ENCODE measurements at places on chromosomes 6 and 20. TPM values are rescaled to one million over a fixed set of nuclear protein-coding genes. Genes with fewer than 3 reads are reported as not detected.

Gene DEFB125
- total RNA-seq = not detected

Gene PNLDC1
- total RNA-seq = 0.11 TPM

Gene GPSM3
- 10.2 TPM for total RNA-seq

Gene GGTLC1
- not detected for total RNA-seq

Gene PACRG
- total RNA-seq = 0.72 TPM

Gene LRRN4
- total RNA-seq = 1.1 TPM
